ENCODE measurements at places on chromosomes 4 and X. TPM values are rescaled to one million over a fixed set of nuclear protein-coding genes. Genes with fewer than 3 reads are reported as not detected.

The USP46 gene
- total RNA-seq, result 10.4 TPM

The DSPP gene
- not detected for total RNA-seq

The SPANXA2 gene
- not detected for total RNA-seq

The GLUD2 gene
- 2.1 TPM for total RNA-seq

GRCh38 chr4:154304679-154305078, 186.9 kb downstream of the DCHS2 start:
- DNase-seq, result no peak

DNA sequence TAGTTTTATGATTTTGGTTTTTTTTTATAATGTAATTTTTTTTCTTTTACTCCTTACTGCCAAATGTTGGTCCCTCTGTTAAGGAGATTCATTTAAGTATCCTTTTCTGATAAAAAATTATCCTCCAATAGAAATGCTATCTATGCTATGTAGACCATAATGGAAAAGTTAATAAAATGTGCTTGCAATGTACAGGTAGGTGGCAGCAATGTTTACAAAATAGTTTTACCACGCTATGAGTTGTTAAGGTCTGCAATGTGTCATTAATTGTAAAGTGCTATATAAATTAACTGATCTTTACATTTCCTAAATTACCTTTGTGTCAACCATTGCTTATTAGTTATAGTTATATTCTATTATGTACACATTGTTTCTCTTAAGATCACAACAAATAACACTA, 3.8 kb upstream of the CENPC start:
- DNase-seq, result no peak

GRCh38 chr4:46992338-46992737, 1.0 kb downstream of the GABRA4 start:
- DNase-seq, result no peak

- DNase-seq, result no peak
These were observed 98.4 kb downstream of the PRSS12 start for GRCh38 chr4:118254368-118254767.

GRCh38 chr4:155544547-155544946, 122.1 kb upstream of the GUCY1A1 start:
- DNase-seq, result no peak

GRCh38 chr4:87071401-87071800, 136.6 kb downstream of the AFF1 start:
- DNase-seq, result no peak
